Neuronal stem cell (in vitro differentiated cells): ENCODE measurements at places on chromosomes 2 and 18.

DNA sequence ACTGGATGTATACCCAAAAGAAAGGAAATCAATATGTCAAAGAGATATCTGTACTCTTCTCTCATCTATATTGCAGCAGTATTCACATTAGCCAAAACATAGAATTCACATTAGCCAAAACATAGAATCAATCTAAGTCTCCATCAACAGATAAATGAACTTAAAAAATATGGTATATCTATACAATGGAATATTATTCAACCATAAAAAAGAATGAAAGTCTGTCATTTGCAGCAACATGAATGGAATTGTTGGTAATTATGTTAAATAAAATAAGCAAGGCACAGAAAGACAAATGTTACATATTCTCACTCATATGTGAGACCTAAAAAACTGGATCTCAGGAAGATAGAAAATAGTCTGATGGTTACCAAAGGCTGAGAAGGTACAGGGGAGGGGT lies 212.1 kb upstream of the ZC3H15 start:
- no peak overlapping the region for H3K4me3 ChIP-seq
- H3K27ac ChIP-seq, result no peak overlapping the region
- no peaks in the 10 kb centered on the region for H3K4me1 ChIP-seq
- H3K27me3 ChIP-seq, result no peaks in the 10 kb centered on the region
- H3K36me3 ChIP-seq, result no peaks in the 10 kb centered on the region

DNA sequence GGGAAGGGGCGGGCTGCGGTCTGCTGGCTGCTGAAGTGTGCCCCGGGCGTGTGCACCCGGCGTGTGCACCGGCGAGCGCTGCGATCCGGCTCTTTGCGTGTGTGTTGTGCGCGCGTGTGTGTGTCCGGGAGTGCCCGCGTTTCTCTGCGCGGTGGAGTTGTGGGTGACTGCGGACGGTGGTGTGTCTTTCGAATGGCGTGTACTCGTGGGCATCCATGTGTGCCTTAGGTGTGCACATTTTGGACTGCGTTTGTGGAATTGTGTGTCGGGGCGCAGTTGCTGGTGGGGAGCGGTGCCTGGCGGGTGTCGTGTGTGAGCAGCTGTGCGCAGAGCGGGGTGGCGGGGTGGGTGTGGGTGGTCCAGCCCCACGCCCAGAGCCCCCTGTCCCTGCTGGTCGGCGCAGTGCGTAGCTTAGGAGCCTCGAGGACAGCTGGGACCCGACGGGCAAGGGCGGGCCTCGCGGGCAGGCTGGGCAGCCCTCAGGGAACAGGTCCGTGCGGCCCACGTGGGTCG lies 533 bp downstream of the HPCAL1 start:
- no peak overlapping the region for H3K27ac ChIP-seq
- H3K4me1 ChIP-seq, result peaks cover 14% of the 10 kb centered on the region
- no peaks in the 10 kb centered on the region for H3K36me3 ChIP-seq
- peak overlapping the region; percentile 60 for H3K4me3 ChIP-seq

DNA sequence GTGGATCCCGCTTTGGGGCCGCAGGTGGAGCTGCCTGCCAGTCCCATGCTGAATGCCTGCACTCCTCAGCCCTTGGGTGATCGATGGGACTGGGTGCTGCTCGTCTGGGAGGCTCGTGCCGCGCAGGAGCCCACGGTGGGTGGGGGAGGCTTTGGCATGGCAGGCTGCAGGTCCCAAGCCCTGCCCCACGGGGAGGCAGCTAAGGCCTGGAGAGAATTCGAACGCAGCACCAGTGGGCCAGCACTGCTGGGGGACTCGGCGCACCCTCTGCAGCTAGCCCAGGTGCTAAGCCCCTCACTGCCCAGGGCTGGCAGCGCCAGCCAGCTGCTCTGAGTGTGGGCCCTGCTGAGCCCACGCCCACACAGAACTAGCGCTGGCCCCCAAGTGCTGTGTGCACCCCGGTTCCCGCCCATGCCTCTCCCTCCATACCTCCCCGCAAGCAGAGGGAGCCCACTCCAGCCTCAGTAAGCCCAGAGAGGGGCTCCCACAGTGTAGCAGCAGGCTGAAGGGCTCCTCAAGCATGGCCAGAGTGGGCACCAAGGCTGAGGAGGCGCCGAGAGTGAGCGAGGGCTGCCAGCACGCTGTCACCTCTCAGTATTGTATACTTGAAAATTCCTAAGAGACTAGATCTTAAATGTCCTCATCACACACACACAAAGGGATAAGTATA lies 1654.2 kb upstream of the SLC39A10 start:
- H3K27me3 ChIP-seq, result no peaks in the 10 kb centered on the region
- H3K36me3 ChIP-seq, result no peaks in the 10 kb centered on the region
- DNase-seq, result no peak
- no peaks in the 10 kb centered on the region for H3K4me1 ChIP-seq

DNA sequence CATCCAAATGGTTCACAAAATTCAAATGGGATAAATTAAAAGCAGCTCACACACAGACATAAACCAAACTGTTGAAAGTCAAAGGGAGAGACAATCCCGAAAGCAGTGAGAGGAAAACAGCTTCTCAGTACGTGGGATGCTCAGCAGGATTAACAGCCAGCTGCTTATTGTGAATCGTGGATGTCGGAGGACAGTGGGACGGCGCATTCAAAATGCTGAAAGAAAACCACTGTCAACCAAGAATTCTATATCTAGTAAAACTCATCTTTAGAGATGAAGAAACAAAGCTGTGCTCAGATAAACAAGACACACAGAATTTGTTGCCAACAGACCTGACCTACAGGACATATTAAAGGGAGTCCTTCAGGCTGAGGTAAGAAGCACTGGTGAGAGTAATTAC lies 102.9 kb downstream of the NFATC1 start:
- no peak for DNase-seq
- no peaks in the 10 kb centered on the region for H3K36me3 ChIP-seq
- no peaks in the 10 kb centered on the region for H3K4me1 ChIP-seq
- no peak overlapping the region for H3K4me3 ChIP-seq
- H3K27ac ChIP-seq, result no peak overlapping the region

GRCh38 chr2:207766697-207767460 lies 2.8 kb downstream of the FZD5 start:
- DNase-seq, result no peak
- peak overlapping the region; percentile 97 for H3K27ac ChIP-seq
- no peaks in the 10 kb centered on the region for H3K27me3 ChIP-seq
- peak overlapping the region; percentile 88 for H3K4me3 ChIP-seq
- peaks cover 7% of the 10 kb centered on the region for H3K4me1 ChIP-seq

GRCh38 chr2:88199912-88200682 lies 30.0 kb downstream of the THNSL2 start:
- no peaks in the 10 kb centered on the region for H3K27me3 ChIP-seq
- H3K4me3 ChIP-seq, result peak overlapping the region; percentile 43
- peaks cover 8% of the 10 kb centered on the region for H3K4me1 ChIP-seq
- no peak overlapping the region for H3K27ac ChIP-seq

DNA sequence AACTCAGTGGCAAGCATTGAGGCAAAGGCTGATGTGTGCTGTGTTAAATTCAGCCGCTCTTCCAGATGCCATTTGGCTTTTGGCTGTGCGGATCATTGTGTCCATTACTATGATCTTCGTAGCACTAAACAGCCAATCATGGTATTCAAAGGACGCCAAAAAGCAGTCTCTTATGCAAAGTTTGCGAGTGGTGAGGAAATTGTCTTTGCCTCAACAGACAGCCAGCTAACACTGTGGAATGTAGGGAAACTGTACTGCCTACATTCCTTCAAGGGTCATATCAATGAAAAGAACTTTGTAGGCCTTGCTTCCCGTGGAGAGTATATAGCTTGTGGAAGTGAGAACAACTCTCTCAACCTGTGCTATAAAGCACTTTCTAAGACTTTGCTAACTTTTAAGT lies 195.5 kb upstream of the RAB12 start:
- peaks cover 2% of the 10 kb centered on the region for H3K4me1 ChIP-seq
- no peak for DNase-seq
- H3K4me3 ChIP-seq, result no peak overlapping the region
- H3K27ac ChIP-seq, result no peak overlapping the region
- H3K27me3 ChIP-seq, result no peaks in the 10 kb centered on the region
- H3K36me3 ChIP-seq, result no peaks in the 10 kb centered on the region

- no peak overlapping the region for H3K27ac ChIP-seq
- no peaks in the 10 kb centered on the region for H3K27me3 ChIP-seq
- H3K4me1 ChIP-seq, result no peaks in the 10 kb centered on the region
- DNase-seq, result peak; percentile 39
- H3K36me3 ChIP-seq, result peaks cover 37% of the 10 kb centered on the region
These were observed 21.8 kb downstream of the ATG4B start for GRCh38 chr2:241659150-241659739.

DNA sequence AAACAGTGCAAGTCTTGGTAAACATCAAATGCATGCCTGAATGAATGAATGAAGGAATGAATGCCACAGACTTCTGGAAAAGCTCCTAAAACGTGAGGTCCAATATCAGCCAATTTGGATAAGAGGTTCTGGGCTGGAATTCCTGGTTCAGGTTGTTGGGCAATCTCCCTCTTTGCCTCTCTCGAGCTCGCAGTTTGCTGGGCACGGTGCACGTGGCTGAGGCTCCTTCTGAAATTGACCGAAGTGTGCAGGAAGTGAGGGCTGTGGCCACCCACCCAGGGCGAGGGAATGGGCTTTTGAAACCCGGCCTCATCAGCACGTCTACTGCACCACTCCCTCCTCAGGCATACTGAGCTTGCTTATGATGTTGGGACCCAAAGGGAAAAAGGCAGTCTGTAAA lies 288.8 kb upstream of the HS6ST1 start:
- H3K36me3 ChIP-seq, result no peaks in the 10 kb centered on the region
- no peaks in the 10 kb centered on the region for H3K4me1 ChIP-seq
- no peak overlapping the region for H3K4me3 ChIP-seq
- H3K27ac ChIP-seq, result no peak overlapping the region
- H3K27me3 ChIP-seq, result no peaks in the 10 kb centered on the region

GRCh38 chr2:52536929-52537460 lies 1230.6 kb upstream of the CHAC2 start:
- H3K27me3 ChIP-seq, result no peaks in the 10 kb centered on the region
- no peak overlapping the region for H3K27ac ChIP-seq
- H3K4me1 ChIP-seq, result no peaks in the 10 kb centered on the region
- no peak for DNase-seq
- H3K36me3 ChIP-seq, result no peaks in the 10 kb centered on the region
- H3K4me3 ChIP-seq, result no peak overlapping the region

DNA sequence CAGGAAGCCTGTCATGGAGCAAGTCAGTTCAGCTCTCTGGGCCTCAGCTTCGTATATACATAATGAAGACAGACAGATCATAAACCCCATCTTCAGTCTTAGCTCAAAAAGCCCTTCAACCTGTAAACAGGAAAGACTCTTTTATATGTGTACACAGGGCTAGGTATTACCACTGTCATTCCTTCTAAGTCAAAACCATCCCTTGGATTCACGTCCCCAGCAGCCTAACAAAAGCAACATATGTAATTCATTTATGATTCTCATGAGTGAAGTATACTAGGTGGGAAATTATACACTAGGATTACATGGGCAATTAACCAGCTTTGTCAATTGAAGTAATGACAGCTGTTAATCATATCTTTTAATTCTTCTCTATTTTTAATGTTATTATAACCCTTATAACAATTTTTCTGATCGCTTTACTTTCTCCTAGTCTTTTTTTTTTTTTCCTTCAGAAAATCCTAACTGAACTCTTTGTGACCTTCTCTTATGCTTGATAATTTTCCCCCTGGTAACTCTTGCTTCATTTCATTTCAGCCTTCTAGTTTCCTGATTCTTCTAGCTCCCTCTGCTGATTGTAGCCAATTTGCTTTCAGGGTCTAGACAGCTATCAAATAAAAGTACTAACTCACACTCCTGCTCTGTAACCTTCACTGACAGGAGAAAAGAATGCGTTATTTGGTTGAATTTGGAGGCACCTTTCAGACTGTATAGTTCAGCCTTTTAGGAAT lies 99.7 kb downstream of the RBM43 start:
- H3K27me3 ChIP-seq, result no peaks in the 10 kb centered on the region
- H3K4me1 ChIP-seq, result peaks cover 3% of the 10 kb centered on the region
- H3K36me3 ChIP-seq, result no peaks in the 10 kb centered on the region
- H3K27ac ChIP-seq, result no peak overlapping the region

DNA sequence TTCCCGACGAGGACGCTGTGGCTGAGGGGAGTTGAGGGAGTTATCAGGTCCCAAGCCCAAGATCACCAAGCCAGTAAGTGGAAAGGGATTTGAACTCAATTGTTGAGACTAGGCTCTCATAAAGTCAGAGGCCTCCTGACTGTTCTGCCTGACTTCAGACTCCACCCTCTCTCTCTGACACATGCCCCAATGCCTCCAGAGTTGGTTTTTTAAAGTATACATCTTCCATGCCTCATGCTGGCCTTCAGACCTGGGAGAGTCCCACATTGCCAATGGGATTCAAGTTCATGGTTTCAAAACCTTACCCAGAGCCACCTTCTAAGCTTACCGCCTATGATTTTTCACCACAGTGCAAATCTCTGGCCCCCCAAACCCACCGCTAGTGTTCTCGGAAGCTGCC lies 100.8 kb downstream of the RTN4 start:
- H3K4me3 ChIP-seq, result no peak overlapping the region
- H3K27me3 ChIP-seq, result no peaks in the 10 kb centered on the region
- H3K36me3 ChIP-seq, result no peaks in the 10 kb centered on the region
- H3K27ac ChIP-seq, result no peak overlapping the region
- DNase-seq, result no peak
